ENCODE measurements at places on chromosomes 3 and 15.

DNA sequence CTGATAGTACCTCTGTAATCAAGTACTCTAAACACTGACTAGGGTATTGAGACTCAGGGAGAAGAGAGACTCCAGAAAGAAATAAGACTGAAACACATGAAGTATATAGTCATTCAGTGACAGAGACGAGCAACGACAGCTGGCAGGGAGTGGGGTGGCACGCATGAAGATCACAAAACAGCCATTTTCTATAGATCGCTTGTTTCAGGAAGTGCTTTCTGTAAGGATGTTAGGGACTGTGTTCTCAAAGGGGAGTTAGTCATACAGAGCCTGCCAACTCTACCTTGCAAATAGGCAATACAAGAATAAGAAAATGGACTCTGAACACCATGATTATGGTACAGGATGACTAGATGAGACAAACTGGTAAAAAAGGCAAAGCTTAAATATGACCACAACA, 139.5 kb downstream of the TBL1XR1 start:
- no peak for DNase-seq

DNA sequence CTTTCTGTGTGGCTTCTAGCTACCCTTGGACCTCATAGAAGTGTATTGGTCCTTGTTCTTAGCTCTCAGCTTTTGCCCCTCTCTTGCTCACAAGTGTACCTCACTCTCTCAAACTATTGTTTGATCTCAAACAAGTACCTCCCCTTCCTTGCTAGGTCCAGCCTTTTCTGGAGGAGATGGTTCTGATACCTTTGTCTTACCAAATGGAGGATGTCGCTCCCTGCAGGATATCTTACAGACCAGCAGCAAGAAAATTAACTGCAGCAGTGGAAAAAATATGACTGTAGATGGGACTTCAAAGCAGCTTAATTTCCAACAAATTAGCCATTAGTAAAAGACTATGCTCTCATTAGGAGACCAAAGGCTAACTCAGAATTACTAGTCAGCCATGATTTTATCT, 388.1 kb upstream of the ROBO2 start:
- no peak for DNase-seq

DNA sequence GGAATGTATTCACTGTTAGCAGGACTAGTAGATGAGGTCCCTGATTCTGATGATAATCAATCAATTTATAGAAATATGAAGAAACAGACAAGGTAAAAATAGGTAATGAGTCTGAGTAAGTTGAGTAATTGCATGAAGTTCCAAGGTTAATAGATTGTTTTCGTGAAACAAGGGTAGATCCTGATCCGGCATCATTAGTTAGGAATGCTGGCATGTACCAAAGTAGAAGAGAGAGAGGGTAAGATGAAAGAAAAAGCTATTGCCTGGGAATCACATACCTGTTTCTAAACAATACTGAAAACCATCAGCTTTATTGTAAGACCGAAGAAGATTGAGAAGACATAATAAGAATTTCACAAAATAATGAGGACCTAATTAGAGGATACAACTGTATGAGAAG, 118.1 kb upstream of the ARPP21 start:
- no peak for DNase-seq

DNA sequence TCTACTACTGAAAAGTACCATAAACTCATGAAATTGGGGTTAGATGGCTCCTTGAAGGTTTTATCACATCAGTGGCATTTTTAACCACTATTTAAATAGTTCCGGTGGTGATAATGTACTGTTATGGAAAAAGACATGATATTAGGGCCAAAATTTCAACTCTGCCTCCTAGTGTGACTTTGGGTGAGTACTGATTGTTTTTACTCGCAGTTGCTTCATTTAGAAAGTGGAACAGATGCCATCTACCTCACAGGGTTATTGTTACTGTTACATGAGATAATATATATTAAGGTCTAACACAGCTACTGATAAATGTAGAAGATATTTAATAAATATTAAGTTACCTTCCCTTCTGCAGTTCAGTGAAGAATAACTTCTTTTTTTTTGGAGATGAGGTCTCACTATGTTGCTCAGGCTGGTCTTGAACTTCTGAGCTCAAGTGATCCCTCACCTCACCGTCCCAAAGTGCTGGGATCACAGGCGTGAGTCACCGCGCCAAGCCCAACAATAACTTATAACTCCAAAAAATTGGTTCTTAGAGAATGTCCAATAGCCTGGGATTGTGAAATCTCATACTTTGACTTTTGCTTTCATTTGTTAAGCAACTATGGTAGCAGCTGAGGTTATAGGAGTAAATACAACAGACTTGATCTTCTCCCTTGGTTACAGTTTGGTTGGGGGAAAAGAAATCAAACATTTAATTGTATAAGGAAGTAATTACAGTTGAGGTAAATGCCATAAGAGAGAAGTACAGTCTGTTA, 48.3 kb downstream of the MEF2A start:
- DNase-seq: no peak

DNA sequence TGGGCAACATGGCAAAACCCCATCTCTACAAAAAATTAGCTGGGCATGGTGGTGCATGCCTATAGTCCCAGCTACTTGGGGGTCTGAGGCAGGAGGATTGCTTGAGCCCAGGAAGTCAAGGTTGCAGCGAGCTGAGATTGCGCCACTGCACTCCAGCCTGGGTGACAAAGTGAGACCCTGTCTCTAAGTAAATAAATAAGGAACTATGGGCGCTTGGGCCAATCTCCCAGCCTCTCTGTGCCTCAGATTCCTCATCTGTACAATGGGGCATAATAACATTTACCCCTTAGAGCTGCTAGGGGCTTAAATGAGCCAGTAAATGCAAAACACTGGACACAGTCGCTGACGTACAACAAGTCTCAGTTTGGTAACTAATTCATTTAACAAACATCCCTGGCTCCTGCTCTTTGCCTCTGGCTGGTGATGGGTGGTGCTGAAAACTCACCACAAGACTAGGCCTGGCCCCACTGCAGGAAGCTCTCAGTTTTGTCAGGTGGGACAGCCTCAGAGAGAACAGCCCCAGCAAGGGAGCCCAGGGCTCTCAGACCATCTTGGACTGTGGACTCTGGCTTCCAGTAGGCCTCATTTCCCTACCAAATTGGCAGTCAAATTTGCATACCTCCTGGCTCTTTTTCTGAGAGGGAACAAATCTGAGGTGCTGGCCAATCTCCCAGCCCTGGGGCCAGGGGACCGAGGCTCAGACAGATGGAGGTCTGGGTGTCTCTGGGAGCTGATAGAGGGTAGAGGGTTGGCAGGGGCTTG, 6.4 kb upstream of the TBC1D2B start:
- no peak for DNase-seq

DNA sequence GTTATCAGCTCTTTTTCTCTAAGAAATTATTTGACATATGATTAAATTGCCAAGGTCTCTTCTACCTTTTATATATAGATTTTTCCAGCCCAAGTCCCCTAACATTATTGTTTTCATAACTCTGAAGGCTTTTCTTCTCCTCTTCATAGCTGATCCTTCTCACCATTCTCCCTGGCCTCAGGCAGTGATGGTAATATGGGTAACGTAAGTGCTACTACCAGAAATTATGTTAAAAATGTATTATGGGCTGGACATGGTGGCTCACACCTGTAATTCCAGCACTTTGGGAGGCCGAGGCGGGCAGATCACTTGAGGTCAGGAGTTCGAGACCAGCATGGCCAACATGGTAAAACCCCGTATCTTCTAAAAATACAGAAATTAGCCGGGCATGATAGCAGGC, 29.2 kb downstream of the BMF start:
- DNase-seq: no peak

DNA sequence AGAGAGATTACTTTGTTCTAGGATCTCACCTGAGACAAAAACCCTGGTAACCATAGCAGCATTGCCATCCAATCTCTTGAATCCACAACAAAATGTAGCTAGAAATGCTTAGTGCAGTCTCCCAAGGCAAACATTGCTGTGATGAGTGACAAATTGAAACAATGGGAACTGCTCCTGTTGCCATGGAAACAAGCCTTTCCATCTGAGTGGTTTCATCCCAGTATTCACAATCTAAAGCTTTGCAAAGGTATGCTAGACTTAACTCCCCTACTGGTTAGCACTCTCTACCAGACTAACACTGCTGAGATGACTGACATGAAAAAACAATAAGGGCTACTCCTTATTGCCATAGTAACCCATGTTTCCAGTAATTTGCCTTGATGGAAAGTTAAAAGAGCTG, 172.6 kb upstream of the CNTN3 start:
- DNase-seq: no peak

- no peak for DNase-seq
Observed at GRCh38 chr3:18401300-18401961, 23.7 kb downstream of the SATB1 start.

GRCh38 chr15:100930306-100930848, 11.2 kb downstream of the LRRK1 start:
- DNase-seq: no peak

DNA sequence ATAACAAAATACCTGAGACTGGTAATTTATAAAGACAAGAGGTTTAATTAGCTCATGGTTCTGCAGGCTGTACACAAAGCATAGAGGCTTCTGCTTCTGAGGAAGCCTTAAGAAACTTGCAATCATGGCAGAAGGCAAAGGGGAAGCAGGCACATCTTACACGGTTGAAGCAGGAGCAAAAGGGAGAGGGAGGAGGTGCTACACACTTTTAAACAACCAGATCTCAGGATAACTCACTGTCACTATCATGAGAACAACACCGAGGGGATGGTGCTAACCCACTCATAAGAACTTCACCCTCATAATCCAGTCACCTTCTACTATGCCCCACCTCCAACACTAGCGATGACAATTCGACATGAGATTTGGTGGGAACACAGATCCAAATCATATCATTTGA, 54.4 kb downstream of the ATP8B4 start:
- no peak for DNase-seq

GRCh38 chr3:187169231-187169960, 27.9 kb upstream of the RTP1 start:
- DNase-seq: no peak

DNA sequence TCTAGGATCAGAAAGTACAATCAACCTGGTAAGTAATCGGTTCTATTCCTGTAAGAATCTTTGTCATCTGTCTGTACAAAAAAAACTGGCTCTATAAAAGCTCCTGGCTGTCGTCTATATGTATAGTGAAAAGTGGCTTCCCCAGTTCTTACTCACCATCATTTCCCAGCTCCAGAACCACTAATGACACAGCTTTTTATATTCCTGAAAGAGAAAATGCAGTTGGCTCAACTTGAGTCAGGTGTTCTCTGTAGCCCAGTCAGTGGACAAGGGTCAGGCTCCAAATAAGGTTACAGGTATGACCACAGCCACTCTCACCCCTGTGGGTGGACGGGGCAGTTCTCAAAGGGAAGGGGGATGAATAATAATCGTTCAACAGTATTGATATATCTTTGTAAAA, 85.1 kb downstream of the AP4E1 start:
- no peak for DNase-seq

GRCh38 chr3:11078826-11079515, 75.3 kb upstream of the HRH1 start:
- DNase-seq: no peak

- no peak for DNase-seq
Observed at GRCh38 chr3:155391551-155391958, 98.1 kb upstream of the STRIT1 start.

DNA sequence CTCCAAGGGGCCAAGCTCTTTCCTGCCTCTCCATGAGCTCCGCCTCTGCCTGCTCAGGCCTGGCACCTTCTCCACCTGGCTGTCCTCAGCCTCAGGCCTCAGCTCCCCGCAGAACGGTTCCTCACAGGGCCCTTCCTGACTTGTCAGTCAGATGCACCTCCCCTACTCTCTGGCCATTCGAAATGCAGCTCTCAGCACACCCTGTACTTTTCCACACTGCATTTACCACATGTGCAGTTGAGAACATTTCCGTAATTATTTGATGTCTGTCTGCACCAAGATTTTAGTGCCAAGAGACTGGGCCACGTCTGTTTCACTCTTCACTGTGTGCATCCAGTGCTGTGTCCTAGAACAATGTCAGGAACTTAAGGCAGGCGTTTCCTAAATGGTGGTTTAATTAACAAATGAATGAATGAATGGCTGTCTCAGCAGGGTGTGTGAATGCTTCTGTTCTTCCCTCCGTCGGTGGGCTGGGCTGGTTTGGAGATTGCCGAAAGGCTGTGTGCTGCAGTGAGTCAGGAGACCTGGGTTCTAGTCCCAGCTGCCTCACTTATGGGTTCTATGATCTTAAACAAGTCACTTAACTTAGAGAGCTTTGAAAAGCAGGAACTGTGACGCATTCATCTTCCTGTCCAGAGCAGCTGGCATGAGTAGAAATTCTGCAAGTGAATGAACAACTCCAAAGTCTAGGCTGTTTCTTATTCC, 5.4 kb downstream of the MUC4 start:
- no peak for DNase-seq

DNA sequence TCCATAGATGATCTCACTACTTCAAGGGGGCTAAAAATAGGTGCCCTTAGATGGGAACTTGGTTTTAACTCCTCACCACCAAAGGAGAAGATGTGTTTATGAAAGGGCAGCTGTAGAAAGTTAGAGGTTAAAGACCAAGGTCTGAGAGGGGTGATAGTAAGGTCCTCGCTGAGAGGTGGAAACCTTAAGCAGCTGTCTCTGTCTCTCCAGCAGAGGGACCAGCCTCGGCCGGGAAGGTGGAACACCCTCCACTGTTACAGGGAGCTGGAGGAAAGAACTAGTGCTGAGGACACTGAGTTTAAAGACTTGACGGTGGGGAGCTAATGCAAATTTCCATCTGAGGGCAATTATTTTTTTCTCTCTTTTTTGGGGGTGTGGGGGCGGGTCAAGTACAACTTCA, 8.9 kb upstream of the RLBP1 start:
- DNase-seq: no peak

DNA sequence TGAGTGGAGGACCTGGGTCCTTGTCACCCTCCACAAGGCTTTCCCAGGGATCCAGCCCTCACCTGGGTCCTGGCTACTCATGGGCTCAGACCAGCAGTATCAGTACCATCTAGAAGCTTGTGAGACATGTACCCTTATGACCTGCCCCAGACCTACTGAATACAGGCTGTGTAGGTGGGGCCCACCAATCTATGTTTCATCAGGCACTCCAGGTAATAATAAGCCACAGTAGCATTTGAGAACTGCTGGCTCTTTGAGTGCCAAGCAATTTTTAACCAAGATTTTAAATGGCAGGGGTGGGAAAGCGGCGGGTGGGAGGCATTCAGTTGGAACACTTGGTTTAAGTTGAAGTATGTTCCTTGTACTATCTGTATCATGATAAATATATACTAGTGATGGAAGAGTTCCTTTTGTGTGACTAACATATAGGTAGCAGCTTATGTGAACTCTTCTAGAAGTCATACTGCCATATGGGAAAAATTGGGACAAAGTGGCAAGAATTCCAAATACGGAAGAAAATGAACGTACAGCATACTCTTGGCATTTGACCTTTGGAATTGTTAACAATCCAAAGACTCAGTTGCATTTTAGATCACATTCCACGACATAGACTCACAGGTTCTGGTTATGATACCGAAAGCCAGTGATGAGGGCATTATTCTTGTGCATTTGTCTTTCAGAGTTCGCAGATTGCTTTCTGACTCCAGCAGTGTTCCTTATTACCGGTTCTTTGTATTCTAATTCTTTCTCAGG, 190.4 kb downstream of the GHSR start:
- no peak for DNase-seq

- DNase-seq: no peak
Observed at GRCh38 chr15:93420050-93420452, 331.0 kb upstream of the RGMA start.

- DNase-seq: no peak
Observed at GRCh38 chr15:64472161-64472560, 11.8 kb downstream of the ZNF609 start.

GRCh38 chr3:171548917-171549316, 88.7 kb upstream of the TNIK start:
- DNase-seq: no peak

Data from stimulated activated CD8-positive, alpha-beta memory T cell treated with anti-CD3 and anti-CD28 coated beads, Interleukin-15, amount 100 ng/mL, for 4 hours (primary cell).